ENCODE measurements at places on chromosomes 1 and 21.

DNA sequence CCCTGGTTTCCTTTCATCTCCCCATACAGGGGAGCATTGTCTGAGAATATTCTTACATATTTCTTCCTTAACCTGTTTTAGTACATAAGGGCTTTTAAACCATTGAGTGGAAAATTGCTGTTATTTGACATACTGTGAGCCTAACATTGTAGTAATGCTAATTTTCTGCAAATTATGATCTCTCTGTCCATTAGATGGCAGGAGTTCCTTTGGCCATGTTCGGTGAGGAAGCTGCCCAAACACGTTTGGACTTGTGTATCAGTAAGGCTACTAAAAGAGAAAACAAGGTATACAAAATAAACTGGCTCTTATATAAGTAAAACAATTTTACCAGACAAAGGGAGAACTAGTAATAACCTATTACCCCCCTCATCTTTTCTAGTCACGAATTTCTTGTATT lies 29.2 kb downstream of the CDC7 start:
- no peak for DNase-seq

- no peak for DNase-seq
Measured at GRCh38 chr1:166952002-166952746, 23.2 kb downstream of the ILDR2 start.

- DNase-seq: no peak
Measured at GRCh38 chr1:236273358-236273757, 8.4 kb downstream of the ERO1B start.

- DNase-seq: no peak
Measured at GRCh38 chr1:32448773-32449456, 16.0 kb upstream of the ZBTB8B start.

GRCh38 chr1:42944246-42944928 lies 14.3 kb downstream of the SLC2A1 start:
- no peak for DNase-seq

- DNase-seq: no peak
Measured at GRCh38 chr21:39136711-39137110, 46.5 kb downstream of the PSMG1 start.

DNA sequence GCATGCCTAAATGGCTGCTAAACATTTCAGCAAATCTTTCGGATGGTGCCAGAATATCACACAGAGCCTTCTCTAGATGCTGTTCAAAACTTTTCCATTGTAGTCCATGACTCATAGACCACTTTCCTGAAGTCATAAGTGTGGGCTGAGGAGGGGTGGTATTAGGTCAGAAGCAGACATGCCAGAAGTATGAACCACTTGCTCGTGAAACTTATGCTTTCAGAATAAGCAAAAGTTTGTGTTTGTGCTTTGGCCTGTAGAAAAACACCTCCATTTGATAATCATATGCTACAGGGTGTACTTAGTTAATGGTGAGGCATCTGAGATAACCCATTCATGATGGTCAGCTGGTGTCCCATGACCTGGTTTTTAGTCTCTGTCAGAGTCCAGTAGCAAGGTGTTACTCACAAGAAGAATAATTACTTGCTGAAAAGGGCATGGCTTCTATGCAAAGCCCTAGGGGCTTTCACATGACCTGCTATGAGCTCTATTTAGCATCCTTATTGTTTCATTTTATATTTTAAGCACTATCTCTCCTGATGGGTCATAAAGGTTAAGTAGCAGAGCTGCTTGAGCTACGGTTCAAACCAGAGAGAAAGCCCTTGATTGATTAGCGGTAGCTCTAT lies 183.1 kb upstream of the IVNS1ABP start:
- DNase-seq: no peak

GRCh38 chr1:22210636-22211035 lies 67.7 kb upstream of the WNT4 start:
- DNase-seq: no peak

GRCh38 chr1:193926956-193927355 lies 740.5 kb upstream of the B3GALT2 start:
- no peak for DNase-seq

DNA sequence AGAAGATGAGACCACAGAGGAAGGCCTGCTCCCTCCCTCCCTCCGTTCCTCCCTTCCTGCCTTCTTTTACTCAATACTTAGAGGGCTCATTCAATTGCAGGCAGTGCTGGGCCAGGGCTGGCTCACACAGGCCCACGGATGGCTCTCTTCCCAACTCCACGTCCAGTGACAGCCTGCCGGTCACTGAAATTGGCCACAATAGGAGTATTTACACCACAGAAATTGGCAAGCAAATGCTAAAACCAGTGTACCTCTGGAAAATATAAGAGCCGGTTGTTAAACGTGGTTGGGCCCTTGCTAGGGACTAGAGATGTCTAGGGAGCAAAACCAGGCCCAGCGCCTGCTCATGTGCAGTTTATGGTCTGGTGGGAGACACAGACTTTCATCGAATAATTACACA lies 72.4 kb upstream of the TMEM51 start:
- DNase-seq: no peak

GRCh38 chr1:53328009-53328461 lies at the start of gene LRP8:
TSS of gene LRP8 (minus strand) at chr1:53328070. CDS start at chr1:53327912, 158 bp downstream.
- DNase-seq: peak; percentile 58
